Left hindlimb (tissue), 1 donor: ENCODE measurements at places on chromosomes 3 and 15.

GRCh38 chr15:56613811-56614210, 119.5 kb downstream of the ZNF280D start:
- no peak for DNase-seq

- DNase-seq: no peak
These were observed 641.7 kb downstream of the NR2F2 start for GRCh38 chr15:96972201-96972600.

DNA sequence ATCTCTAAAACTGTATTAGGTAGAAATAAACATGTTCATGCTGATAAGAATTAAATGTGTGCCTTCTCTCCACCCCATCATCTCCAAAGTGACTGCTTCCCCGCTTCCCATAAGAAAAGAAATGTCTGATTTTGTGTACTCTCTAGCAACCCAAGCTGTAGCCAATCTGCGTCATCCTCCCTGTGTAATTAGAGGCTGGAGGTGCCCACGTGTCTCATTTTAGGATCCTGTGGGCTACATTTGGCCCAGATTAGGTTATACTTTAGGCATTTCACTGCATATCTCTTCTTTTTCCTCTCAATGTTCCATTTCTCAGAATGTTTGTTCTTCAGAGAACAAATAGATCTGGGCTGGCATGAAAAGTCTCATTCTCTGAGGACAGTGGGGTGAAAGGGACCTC, 19.3 kb upstream of the ZNF148 start:
- peak; percentile 35 for DNase-seq

DNA sequence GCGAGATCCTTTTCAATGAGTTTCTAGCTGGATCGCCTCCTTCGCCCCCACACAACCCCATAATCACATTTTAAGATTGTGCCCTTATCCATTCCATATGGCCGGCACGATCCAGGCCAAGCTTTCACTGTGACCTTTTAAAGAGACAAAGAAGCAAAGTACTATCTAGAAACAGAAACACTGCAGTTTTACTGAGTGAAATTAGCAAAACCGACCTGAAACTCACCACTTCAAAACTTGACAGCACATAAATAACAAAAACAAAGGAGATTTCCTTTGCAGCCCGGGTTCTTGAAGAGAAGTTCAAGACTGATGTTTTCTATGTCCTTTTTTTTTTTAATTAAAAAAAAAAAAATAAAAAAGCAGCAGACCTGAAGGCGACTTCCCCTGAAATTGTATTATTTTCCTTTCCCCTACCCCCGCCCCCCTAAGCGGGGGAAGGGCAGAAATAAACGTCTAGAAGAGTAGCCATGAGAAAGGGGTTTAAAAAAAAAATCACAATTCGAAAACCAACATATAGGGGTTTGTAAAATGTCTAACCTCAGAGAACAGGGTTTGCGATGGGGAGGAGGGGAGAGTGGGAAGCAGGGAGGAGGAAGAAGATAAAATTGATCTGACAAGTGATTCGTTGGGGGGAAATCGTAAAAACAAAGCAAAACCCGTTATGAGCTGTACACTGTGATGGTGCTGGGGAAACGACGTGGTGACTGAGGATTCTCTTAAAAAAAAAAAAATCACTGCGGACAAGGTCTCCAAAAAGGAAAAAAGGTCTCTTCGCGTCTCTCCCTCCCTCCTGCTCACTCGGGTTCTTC, 1.5 kb downstream of the SATB1 start:
- DNase-seq: peak; percentile 56

DNA sequence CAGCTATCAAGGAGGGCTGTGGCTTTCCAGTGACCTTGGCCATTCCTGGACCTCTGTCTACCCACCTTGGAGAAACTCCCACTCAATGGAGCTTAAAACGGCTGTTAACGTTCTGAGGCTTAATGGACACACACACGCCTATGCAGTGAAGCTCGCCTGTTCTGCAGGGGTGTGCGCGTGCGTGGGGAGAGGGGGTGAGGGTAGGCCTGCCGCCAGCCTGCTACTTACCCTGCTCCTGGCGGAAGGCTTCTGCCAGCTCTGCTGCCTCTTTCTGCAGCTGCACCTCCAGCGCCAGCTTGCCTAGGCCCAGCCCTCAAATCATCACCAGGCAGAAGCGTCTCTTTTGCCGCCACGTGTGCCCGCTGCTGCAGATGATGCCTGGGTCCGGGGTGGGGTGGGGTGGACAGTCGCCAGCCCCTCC, 23.2 kb upstream of the PARL start:
- no peak for DNase-seq

- DNase-seq: no peak
These were observed 259.8 kb downstream of the FAM43A start for GRCh38 chr3:194945508-194945907.

- no peak for DNase-seq
These were observed 56.9 kb downstream of the CACNA1D start for GRCh38 chr3:53551324-53551723.

GRCh38 chr3:36714343-36715086, 49.8 kb downstream of the DCLK3 start:
- DNase-seq: no peak

DNA sequence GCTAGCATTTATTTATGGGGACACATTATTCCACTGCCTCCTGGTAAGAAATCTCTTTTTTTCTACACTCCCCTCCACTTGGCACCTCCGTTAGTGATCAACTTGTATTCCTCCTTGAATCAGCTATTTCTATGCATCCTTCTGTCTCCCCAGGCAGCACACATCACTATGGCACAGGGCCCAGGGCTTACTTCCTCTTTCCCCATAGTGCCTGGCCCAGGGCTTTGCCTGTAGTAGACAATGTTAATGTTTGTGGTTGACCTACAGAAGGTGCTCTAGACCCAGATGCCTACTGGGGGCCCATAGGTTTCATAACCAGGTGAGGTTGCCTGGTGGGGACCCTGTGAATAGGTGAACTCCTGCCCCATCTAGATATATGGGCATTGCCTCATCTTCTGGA, 44.9 kb downstream of the EPHB1 start:
- DNase-seq: no peak

DNA sequence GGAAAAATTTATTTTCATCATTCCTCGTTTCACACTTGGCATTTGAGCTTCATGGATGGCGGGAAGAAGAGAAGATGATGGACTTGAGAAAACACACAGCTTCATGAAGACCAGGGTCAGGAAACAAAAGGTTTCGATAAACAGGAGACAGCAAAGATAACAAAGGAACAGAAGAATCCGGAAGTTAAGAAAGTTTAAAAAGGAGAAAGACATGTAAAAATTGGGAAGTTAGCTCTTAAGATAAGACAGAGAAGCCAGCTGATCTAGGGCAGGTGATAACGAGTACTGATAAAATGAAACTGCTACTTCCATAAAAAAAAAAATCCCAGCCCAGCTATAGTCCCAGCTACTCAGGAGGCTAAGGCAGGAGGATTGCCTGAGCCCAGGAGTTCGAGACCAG, 23.9 kb downstream of the IL5RA start:
- DNase-seq: no peak

DNA sequence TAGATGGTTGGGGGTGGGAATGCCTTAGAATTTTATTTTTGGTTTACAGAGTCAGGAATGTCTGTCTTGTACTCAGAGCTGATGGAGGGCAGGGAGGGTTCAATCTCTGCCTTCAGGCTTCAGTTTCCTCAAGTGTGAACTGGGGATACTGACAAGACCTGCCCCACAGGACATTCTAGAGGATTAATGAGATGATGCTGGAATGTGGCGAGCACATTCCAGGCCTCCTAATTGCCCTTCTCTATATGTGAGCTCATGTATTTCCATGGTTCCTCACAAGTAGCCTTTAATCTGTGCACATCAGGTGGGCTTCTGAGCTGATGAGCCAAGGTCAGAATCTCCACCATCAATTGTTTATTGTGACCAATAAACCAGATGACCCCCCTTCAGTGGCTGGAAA, 90.4 kb downstream of the CACNA2D3 start:
- DNase-seq: no peak

DNA sequence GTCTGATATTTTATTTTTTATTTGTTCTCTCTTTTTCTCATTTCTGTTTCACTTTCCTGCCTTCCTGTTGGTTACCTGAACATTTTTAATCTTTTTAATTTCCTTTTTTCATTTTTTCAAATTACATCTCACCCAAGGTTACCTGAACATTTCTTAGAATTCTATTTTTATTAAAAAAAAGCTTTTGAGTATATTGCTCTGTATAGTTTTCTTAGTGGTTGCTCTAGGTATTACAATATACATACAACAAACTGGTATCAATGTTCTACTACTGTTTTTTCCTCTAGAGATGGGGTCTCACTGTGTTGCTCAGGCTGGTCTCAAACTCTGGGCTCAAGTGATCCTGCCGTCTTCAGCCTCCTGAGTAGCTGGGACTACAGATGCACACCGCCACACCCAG, 79.4 kb downstream of the DHX30 start:
- no peak for DNase-seq
